ENCODE measurements at places on chromosomes 6 and 20.
A peak's percentile ranks its signal among the peaks of the same experiment; 100 is the strongest.

- DNase-seq = no peak
Observed at GRCh38 chr20:64129146-64129782, 21.9 kb upstream of the NPBWR2 start.

GRCh38 chr6:161373905-161374451, 100.1 kb upstream of the AGPAT4 start:
- DNase-seq = peak; percentile 34

DNA sequence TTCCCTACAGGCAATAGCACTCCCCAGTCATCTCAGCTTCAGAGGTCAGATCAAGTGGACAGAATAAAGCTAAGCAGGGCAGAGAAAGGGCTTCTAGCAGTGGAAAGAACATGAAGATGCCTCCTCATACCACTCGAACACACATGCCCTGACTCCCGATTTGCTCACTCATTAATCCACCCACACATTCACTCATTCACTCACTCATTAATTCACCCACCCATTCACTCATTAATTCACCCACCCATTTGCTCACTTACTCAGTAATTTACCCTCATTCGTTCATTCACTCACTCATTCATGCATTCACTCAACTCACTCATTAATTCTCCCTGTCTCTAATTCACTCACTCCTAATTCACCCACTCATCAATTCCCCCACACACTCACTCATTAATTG, 43.9 kb downstream of the HNF4A start:
- DNase-seq = no peak

DNA sequence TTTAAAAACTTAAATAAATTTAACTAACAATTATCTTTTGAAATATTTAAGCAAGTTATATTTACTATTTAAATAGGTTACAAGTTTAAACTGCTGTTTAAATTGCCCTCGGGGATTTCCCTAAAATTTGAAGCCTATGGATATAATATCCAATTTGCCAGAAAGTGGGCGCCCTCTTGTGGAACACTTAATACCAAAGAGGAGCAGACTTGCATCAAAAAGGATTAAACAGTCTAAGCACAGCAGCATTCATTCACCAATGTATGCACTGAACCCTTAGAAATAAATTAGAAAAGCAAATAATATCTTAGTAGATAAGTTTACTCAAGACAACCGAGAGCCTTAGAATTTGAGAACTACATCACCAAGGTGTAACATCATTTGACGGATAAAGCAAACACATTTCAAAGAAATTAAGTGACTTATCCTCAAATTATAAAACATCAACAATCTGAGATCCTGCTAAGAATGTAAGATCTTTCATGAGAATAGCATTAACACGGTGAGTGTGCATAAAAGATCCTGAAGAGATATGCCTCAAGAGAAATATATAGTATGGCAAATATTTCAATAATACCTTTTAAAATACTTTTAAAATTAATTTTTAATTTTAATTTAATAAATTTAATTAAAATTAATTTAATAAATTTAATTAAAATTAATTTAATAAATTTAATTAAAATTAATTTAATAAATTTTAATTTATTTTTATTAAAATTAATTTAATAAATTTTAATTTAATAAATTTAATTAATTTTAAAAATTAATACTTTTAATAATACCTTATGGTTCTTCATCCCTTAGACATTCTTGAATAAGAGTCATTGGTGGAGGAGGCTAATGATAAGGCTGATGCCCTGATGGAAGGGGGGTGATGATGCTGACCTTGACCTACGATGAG, 11.5 kb upstream of the MEP1A start:
- DNase-seq = peak; percentile 45

- DNase-seq = peak; percentile 90
Observed at GRCh38 chr6:25138233-25138933, 140.8 kb upstream of the CARMIL1 start.

DNA sequence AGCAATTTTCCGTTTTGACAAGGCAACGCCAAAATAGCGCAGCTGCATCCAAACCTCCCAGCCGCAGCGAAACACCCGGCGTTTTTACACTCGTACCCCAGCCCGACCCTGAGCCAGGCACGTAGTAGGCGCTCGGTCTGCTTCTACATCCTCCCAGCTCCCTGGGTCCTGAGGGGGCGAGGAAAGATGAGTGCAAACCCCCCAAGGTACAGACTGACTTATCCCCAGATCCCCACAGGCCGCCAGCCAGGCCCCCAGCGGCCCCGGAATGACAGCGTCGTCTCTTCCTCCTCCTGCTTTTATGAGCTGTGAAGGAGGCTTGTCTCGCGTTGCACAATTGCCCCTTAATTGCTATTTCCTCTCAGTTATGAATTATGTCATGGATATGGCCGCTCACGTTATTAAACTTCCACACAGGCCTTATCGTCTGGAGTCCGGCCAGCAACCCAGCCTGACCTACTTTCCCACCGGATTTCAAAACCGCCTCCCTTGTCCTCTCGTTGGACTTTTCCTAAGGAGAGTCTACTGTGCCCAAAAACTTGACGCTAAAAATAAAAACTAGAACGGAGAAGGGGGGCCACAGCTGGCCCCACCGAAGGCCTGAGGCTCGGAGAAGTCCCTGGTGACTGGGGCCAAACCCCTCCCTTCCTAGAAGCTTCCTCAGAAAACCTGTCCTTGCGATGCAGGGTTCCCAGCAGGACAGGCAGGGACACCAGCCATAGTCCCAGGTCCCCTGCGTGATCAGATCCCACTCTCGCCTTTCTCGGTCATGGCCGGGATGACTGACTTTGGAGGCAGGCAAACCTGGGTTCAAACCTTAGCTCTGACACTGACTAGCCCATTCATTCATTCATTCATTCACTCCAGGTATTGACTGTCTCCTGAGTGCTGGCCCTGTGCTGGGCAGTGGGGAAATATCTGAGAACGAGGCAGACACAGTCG, 130.9 kb upstream of the PTPN1 start:
- peak; percentile 98 for DNase-seq

Data from amniotic epithelial cell (primary cell).